ENCODE measurements at places on chromosomes 7 and 10. TPM values are rescaled to one million over a fixed set of nuclear protein-coding genes. Genes with fewer than 3 reads are reported as not detected.
A peak's percentile ranks its signal among the peaks of the same experiment; 100 is the strongest.

DNA sequence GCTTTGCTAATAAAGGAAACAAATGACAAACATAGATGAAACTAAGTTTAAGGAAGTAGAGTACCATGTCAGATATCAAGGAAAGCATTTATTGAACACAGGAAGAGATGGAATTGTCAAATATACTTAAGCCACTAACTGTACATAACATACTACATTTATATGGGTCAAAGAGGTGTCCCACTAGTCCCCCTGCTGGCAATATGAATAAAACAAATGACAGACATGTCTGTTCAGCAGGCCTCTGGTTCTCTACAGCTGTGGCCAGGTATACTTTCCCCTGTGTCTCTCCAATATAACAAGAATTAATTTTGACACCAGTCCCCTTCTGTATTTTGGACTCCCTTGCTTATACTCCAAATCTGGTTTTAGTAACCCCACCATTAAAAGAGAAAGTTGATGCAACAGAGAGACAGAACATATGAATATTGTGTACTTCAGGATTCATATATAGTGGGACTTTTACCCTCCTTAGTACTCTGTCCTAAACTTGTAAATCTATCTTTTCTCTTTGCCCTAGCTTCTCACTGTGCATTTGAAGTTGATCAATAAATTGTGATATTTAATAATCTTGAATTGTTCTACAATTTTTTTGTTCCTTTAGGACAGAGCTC lies 42.9 kb downstream of the CD36 start:
- no peaks in the 10 kb centered on the region for H3K27me3 ChIP-seq
- DNase-seq = no peak
- H3K27ac ChIP-seq = no peak overlapping the region
- no peaks in the 10 kb centered on the region for H3K4me1 ChIP-seq
- no peak overlapping the region for H3K4me3 ChIP-seq

- no peak overlapping the region for H3K4me3 ChIP-seq
- DNase-seq = no peak
- no peaks in the 10 kb centered on the region for H3K4me1 ChIP-seq
- no peak overlapping the region for H3K27ac ChIP-seq
- no peaks in the 10 kb centered on the region for H3K27me3 ChIP-seq
Observed at GRCh38 chr7:25028370-25029021, 48.5 kb upstream of the OSBPL3 start.

DNA sequence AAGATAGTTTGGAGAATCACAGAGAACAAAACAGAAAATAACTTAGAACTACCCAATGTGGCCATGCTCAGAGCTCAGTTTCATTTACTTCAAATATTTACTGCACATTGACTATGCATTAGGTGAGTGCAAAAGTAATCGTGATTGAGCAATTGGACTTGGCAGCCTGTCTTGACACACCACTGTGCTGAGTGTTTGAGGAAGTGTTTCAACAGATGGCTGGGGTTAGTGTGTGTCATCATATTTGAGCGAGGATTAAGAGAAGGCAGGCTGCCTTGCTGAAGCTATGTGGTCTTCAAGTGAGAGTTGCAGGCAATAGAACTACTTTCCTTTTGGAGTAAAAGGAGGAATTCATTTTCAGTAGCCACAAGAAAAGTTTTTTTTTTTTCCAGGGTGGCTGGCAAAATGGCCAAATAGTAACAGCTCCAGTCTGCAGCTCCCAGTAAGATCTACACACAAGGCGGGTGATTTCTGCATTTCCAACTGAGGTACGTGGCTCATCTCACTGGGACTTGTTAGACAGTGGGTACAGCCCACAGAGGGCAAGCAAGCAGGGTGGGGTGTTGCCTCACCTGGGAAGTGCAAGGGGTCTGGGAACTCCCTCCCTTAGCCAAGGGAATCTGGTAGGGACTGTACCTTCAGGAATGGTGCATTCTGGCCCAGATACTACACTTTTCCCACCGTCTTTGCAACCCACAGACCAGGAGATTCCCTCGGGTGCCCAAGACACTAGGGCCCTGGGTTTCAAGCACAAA lies 37.6 kb downstream of the AKR1C4 start:
- H3K27ac ChIP-seq = no peak overlapping the region
- no peaks in the 10 kb centered on the region for H3K4me1 ChIP-seq
- no peaks in the 10 kb centered on the region for H3K36me3 ChIP-seq
- H3K27me3 ChIP-seq = no peaks in the 10 kb centered on the region
- H3K4me3 ChIP-seq = no peak overlapping the region

- no peak for DNase-seq
- no peaks in the 10 kb centered on the region for H3K4me1 ChIP-seq
- H3K27me3 ChIP-seq = no peaks in the 10 kb centered on the region
Observed at GRCh38 chr10:73506491-73506890, 10.7 kb upstream of the PPP3CB start.

GRCh38 chr7:32533276-32534029 lies 38.2 kb downstream of the AVL9 start:
- H3K27ac ChIP-seq = no peak overlapping the region
- H3K36me3 ChIP-seq = no peaks in the 10 kb centered on the region
- no peak for DNase-seq
- H3K4me3 ChIP-seq = no peak overlapping the region
- no peaks in the 10 kb centered on the region for H3K4me1 ChIP-seq
- no peaks in the 10 kb centered on the region for H3K27me3 ChIP-seq

- no peak overlapping the region for H3K4me3 ChIP-seq
- no peak overlapping the region for H3K27ac ChIP-seq
- no peaks in the 10 kb centered on the region for H3K36me3 ChIP-seq
- no peaks in the 10 kb centered on the region for H3K4me1 ChIP-seq
- no peaks in the 10 kb centered on the region for H3K27me3 ChIP-seq
Observed at GRCh38 chr10:118470470-118470869, 125.0 kb downstream of the PRLHR start.

DNA sequence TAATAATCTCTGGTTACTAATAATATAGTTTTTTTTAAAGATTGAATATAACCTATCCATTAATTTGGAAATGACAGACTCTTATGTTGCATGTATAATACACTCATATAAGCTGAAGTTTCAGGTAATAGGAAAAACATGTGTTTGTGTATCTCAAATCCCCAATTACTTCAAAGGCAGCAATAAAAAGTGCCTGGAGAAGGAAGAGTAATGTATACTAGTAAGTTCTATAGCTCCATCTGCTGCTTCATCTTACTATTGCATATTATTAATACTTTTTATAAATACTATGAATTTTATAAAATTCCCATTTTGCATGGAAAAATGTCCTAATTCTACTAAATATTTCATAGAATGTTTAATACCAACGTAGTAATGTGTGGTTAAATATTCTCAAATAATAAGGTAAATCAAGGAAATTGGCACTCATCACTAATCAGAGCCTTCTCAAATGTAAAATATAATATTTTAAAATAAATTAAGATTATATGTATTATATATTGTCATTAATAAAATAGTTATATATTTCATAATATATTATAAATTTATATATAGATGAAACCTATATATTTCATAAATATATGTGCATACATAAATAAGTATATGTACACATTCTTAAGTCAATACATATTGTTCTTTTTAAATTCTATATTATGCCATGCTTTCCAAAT lies 311.9 kb downstream of the HGF start:
- H3K27me3 ChIP-seq = no peaks in the 10 kb centered on the region
- DNase-seq = no peak
- H3K4me3 ChIP-seq = no peak overlapping the region
- no peaks in the 10 kb centered on the region for H3K4me1 ChIP-seq

DNA sequence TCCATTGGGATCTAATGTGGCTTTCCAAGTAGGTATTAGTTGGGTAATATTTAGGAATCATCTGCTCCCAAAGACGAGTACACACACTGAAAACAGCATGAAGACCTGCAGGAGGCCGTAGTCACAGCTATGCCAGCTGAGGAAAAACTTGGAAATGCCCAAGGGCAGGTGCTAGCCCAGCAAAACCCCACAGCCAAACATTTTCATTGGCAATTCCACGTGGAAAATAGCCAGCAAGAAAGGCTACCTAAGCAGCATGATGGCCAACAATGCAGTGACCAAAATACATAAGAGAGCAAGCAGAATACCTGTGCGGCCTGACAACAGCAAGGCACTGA lies 32.7 kb downstream of the DOCK4 start:
- DNase-seq = no peak
- H3K36me3 ChIP-seq = no peaks in the 10 kb centered on the region
- H3K4me3 ChIP-seq = no peak overlapping the region

DNA sequence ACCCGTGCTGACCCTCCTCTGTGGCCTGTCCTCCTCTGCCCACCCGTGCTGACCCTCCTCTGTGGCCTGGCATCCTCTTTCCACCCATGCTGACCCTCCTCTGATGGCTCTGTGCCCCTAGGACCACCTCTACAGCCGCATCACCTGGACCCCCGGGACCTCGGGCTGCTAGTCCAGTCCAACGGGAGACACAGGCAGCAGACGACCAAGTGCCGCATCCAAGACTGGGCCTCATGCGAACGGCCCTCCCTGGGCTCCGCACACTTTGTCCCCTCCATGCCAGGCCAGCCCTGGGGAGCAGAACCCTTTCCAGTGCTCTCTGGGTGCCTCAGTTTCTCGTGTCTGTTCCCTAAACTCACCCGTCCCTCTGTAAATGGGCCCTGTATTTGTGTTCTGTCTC lies 107.2 kb upstream of the RNF32 start:
- H3K4me3 ChIP-seq = no peak overlapping the region
- no peak for DNase-seq
- H3K4me1 ChIP-seq = no peaks in the 10 kb centered on the region

DNA sequence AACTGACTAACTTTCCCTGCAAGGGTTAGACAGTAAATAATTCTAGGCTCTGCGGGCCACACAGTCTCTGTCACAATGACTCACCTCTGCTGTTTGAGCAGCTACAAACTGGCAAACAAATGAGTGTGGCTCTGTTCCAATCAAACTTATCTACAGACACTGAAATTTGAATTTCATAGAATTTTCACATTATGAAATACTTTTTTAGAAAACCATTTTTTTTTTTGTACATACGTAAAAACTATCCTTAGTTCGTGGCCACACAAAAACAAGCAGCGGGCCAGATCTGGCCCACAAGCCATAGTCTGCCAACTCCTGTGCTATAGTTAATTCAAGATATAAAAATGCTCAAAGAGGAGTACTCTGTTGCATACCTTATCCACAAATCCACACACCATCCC lies 32.6 kb downstream of the PIP4K2A start:
- H3K27me3 ChIP-seq = no peaks in the 10 kb centered on the region
- DNase-seq = no peak
- H3K27ac ChIP-seq = peak overlapping the region; percentile 40
- H3K4me3 ChIP-seq = no peak overlapping the region

GRCh38 chr10:124524991-124525653 lies 63.5 kb downstream of the LHPP start:
- DNase-seq = peak; percentile 90
- no peak overlapping the region for H3K4me3 ChIP-seq
- peak overlapping the region; percentile 81 for H3K27ac ChIP-seq
- H3K27me3 ChIP-seq = no peaks in the 10 kb centered on the region

DNA sequence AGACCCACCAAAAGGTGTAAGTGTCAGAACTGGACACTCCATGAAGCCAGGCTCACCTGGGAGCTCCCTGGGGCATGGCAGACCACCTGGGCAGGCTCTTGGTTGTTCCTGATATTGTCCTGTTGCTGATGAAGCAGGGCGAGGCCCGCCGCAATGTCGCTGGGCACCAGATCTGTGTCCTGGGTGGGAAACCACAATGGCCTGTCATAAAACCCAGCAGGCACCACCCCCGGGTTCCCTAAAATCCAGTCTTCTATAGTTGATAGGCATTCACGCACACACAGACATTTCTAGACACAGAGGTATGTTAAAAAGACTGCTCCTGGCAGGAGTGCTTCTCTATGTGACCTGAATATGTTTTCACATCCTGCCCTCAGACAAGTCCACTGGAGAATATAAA lies 15.0 kb downstream of the DAGLB start:
- no peaks in the 10 kb centered on the region for H3K27me3 ChIP-seq
- H3K27ac ChIP-seq = no peak overlapping the region
- DNase-seq = no peak
- no peaks in the 10 kb centered on the region for H3K36me3 ChIP-seq
- H3K4me3 ChIP-seq = no peak overlapping the region
- H3K4me1 ChIP-seq = no peaks in the 10 kb centered on the region

GRCh38 chr7:140653319-140654108 lies 12.9 kb upstream of the DENND2A start:
- no peaks in the 10 kb centered on the region for H3K4me1 ChIP-seq
- no peak overlapping the region for H3K27ac ChIP-seq
- no peaks in the 10 kb centered on the region for H3K36me3 ChIP-seq

SPAG6 gene
- 3.9 TPM for total RNA-seq

FEZF1 gene
- total RNA-seq = not detected

BMPER gene
- total RNA-seq = 3.7 TPM

DKK1 gene
- not detected for total RNA-seq

TRIL gene
- total RNA-seq = 23.5 TPM

STEAP1 gene
- total RNA-seq = 7.2 TPM

SKIDA1 gene
- not detected for total RNA-seq

MYL7 gene
- not detected for total RNA-seq

All from uterus (tissue), 4 donors.